Kidney epithelial cell (primary cell): ENCODE measurements at places on chromosomes 3 and 15. TPM values are rescaled to one million over a fixed set of nuclear protein-coding genes. Genes with fewer than 3 reads are reported as not detected.

ARGFX gene
- not detected in 2 replicates for total RNA-seq

ZMYND10 gene
- total RNA-seq, result 1.7 TPM in 1 of 2 replicates, not detected in the other

SNX22 gene
- 0.14 and 1.0 TPM in 2 replicates for total RNA-seq

P2RY12 gene
- total RNA-seq, result not detected in 2 replicates

MOBP gene
- total RNA-seq, result 0.08 and 0.75 TPM in 2 replicates

TMC3 gene
- not detected in 2 replicates for total RNA-seq

DAZL gene
- total RNA-seq, result not detected in 2 replicates

GP9 gene
- not detected in 2 replicates for total RNA-seq

CLDN1 gene
- total RNA-seq, result 305 and 316 TPM in 2 replicates

CNTN6 gene
- 0.34 and 0.38 TPM in 2 replicates for total RNA-seq

GOLGA6L7 gene
- total RNA-seq, result not detected in 2 replicates

GOLGA6L10 gene
- 0.82 and 0.84 TPM in 2 replicates for total RNA-seq

SECISBP2L gene
- 20.0 and 22.4 TPM in 2 replicates for total RNA-seq

GHSR gene
- total RNA-seq, result not detected in 2 replicates

FOXL2NB gene
- total RNA-seq, result 2.2 and 2.7 TPM in 2 replicates

COL8A1 gene
- total RNA-seq, result 24.4 TPM in 2 replicates

IL5RA gene
- not detected in 2 replicates for total RNA-seq

DOCK3 gene
- 1.4 and 1.7 TPM in 2 replicates for total RNA-seq

TNNC1 gene
- total RNA-seq, result 1.4 and 5.7 TPM in 2 replicates

GOLGA6D gene
- not detected in 2 replicates for total RNA-seq

WDR73 gene
- 18.5 and 27.4 TPM in 2 replicates for total RNA-seq

CHST13 gene
- total RNA-seq, result 1.1 TPM in 1 of 2 replicates, not detected in the other

SPESP1 gene
- 7.9 and 8.4 TPM in 2 replicates for total RNA-seq

ARPP21 gene
- 0.14 and 0.71 TPM in 2 replicates for total RNA-seq

HCLS1 gene
- total RNA-seq, result 0.92 and 1.1 TPM in 2 replicates

AP3B2 gene
- 0.54 and 0.75 TPM in 2 replicates for total RNA-seq

SCN11A gene
- 0.04 and 0.27 TPM in 2 replicates for total RNA-seq

ZNF662 gene
- 4.1 and 5.3 TPM in 2 replicates for total RNA-seq

CORO2B gene
- total RNA-seq, result 17.9 and 19.8 TPM in 2 replicates

SIDT1 gene
- 0.04 and 0.14 TPM in 2 replicates for total RNA-seq

C3orf85 gene
- total RNA-seq, result not detected in 2 replicates

XYLB gene
- 1.9 and 2.6 TPM in 2 replicates for total RNA-seq

ZNF80 gene
- not detected in 2 replicates for total RNA-seq

CACNA2D3 gene
- total RNA-seq, result 0.17 and 0.55 TPM in 2 replicates

OR5K2 gene
- not detected in 2 replicates for total RNA-seq

PLA1A gene
- 0.75 and 1.4 TPM in 2 replicates for total RNA-seq

ARL8B gene
- 66.1 and 69.2 TPM in 2 replicates for total RNA-seq

KNL1 gene
- 3.2 and 3.8 TPM in 2 replicates for total RNA-seq

C3orf62 gene
- 1.1 and 1.5 TPM in 2 replicates for total RNA-seq

MUC13 gene
- not detected in 2 replicates for total RNA-seq

GASK1A gene
- 1.0 and 2.3 TPM in 2 replicates for total RNA-seq

SIAH2 gene
- total RNA-seq, result 31.7 and 48.1 TPM in 2 replicates

CIP2A gene
- total RNA-seq, result 7.5 and 8.2 TPM in 2 replicates
